Nephron progenitor cell (in vitro differentiated cells): ENCODE measurements at places on chromosomes 6 and 20.

- DNase-seq = no peak
Measured at GRCh38 chr6:133584823-133585222, 304.1 kb upstream of the TCF21 start.

GRCh38 chr6:37150314-37150713, 19.6 kb upstream of the PIM1 start:
- no peak for DNase-seq

GRCh38 chr20:19964289-19965265, 52.6 kb upstream of the NAA20 start:
- peak; percentile 7 for DNase-seq

- no peak for DNase-seq
Measured at GRCh38 chr20:33830371-33830770, 19.2 kb downstream of the CHMP4B start.

GRCh38 chr6:125050663-125051318, 88.6 kb downstream of the RNF217 start:
- peak; percentile 2 for DNase-seq

DNA sequence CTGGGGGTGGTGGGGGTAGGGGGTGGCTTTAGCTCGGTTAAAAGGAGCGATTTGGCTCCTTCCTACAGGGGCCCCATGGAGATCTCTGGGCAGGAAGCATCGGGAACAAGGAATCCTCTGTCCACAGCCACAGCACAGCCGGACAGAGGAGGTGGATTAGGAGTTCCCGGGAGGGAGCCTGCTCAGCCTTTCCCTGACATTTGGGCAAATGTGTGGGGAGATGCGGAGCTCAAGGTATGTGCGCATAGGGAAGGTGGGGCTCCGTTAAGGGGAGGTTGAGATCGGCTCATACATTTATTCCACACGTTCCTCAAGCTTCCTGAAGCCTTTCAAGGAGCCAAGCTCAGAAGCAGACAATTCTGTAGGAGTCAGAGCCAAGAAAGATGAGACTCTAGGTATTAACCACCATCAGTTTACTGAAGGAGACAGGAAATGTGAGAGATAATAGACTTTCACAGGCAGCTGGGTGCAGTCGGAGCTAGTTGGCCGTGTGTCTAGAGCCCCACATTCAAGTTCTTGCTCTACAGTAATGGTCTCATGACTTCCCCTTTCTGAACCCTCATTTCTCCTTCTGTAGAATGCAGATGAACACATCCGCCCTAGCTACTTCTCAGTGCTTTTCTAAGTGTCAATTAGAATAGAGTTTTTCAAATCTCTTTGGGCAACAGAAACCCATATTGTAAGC, 40.8 kb upstream of the EPB41L1 start:
- DNase-seq = no peak

DNA sequence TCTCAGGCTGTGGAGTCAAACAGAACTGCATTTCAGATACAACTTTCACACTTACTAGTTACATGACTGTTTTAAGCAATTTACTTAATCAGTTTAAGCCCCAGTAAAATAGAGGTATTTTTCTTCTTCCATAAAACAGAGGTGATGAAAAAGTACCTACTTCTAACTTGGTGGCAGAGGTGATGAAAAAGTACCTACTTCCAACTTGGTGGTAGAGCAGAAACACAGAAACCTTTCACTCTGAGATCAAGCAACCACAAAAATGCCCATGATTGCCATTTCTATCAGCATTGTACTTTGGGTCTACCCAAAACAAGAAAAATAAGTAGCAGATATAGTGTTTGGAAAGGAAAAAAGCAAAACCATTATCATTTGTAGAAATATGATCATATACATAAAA, 148.7 kb downstream of the OPRM1 start:
- no peak for DNase-seq

GRCh38 chr6:148516217-148516616, 173.6 kb downstream of the SASH1 start:
- no peak for DNase-seq

DNA sequence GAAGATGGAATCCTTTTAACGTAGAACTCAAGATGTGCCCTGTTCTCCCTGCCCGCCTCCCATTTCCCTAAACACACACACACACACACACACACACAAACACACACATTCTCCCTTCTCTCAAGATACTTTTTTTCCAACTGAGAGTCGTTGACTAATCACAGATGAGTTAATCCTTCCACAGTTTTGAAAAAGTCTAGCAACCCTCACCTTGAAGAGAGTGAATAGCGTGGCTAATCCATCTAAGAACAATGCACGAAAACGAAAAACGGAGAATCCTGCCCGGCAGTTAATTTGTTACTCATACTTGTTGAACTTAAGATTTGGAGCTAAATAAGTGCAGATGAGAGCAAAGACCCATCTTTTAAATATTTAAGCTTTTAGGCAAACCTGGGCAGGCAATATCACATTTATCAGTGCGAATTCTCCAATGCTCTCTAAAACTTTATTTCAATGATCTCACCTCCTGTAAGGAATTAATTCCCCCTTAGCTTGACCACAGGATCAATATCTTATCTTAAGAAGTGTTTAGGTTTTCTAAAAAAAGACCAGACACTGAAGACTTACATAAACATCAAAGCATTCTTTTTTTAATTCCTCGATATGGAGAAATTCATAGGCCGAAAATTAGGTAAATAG, 1.1 kb downstream of the AGPAT4 start:
- DNase-seq = no peak

DNA sequence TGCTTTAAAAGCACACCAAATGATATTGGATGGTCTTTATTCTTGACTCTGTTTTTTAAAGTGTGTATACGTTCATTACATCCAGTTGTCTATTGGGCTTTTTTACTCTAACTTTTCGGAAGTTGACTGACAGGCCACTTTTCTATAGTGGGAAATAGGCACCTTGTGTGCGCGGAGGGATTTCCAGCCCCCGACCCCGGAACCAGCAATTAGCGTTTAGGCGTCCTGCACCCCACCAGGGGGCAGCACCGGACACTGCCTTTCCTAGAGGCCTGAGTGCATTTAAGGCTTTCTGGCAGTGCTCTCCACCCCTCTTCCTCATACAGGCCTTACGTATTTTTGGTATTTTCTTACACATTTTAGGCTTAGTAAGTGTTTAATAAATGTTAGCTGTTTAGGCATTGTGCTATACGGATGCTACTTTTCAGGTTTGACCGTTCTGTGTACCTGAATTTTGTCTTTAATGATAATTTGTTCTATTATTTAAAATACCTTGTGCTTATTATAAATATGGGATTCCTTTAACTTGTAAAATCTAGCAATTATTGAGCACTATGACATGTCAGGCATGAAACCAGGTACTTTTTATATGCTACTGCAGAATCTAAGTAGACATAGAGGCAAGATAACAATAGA, 231.8 kb downstream of the BCKDHB start:
- peak; percentile 90 for DNase-seq

- no peak for DNase-seq
Measured at GRCh38 chr20:62549499-62550086, 73.8 kb upstream of the GATA5 start.

DNA sequence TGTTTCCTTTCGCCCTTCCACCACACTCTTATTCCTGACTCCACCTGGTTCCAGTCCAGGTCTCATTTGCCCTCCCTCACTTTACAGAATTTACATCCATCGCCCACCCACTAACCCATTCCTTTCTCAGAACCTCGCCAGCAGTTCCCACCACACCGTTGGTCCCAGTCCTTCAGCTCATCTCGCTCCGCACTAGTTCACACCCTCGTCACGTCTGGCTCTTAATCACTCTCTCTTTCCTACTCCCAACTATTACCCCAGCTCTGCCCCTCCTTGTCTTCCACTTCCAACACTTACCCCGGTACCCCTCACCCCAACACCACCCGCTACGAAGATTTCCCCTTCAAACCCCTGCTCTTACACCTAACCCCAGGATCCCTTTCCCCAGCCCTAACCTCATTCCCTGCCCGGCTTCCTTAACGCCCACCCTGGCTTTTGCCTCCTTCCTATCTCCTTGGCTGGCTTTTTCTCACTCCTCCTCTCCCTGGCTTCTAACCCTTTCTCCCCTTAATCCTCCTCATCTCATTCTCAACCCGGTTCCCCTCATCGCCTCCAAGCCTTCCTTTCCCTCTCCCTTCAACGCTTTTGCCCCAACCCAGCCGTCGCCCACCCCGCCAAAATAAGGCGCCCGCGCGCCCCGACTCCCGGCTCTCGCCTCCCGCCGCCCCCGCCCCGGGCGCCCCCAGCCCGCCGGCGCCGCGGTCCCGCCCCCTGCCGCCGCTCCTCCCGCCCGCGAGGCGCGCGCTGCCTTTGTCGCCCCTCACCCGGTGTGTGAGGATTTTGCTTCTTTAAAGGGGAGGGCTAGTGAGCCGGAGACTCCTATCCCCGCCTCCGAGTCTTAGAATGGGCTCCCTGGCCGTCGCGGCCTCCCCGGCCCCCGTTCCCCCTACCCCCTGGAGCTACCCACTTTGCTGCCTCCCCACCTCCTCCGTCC, 542 bp downstream of the USP49 start:
- DNase-seq = peak; percentile 79

DNA sequence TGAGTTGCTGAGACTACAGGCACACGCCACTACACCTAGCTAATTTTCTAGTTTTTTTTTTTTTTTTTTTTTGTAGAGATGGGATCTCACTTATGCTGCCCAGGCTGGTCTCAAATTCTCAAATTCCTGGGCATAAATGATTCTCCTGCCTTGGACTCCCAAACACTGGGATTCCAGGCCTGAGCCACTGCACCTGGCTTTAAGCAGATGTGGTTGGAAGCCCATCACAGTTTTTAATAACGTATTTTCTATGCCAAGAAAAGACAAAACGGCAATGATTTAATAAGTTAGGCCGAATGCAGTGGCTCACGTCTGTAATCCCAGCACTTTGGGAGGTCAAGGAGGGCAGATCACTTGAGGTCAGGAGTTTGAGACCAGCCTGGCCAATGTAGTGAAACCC, 456.6 kb downstream of the PRKN start:
- DNase-seq = no peak

DNA sequence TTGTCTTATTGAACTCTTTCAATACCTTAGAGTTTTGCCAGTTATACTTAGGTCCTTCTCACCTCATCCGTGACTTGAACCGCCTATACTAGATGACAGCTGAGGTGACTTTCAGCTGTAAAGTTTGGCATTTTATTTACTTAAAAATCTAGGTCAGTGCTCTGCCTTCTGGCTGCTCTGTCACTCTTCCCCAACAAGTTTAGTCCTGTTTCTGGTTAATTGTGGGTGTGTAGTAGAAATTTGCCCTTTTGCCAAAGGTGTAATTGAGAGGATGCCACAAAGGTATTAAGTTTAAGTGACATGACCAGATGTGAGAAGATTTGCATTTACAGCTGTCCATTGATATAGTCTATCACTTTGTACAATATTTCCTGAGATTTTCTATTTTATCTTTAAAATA, 106.2 kb downstream of the FARS2 start:
- DNase-seq = no peak

- no peak for DNase-seq
Measured at GRCh38 chr6:147222160-147222838, 18.1 kb downstream of the STXBP5 start.

DNA sequence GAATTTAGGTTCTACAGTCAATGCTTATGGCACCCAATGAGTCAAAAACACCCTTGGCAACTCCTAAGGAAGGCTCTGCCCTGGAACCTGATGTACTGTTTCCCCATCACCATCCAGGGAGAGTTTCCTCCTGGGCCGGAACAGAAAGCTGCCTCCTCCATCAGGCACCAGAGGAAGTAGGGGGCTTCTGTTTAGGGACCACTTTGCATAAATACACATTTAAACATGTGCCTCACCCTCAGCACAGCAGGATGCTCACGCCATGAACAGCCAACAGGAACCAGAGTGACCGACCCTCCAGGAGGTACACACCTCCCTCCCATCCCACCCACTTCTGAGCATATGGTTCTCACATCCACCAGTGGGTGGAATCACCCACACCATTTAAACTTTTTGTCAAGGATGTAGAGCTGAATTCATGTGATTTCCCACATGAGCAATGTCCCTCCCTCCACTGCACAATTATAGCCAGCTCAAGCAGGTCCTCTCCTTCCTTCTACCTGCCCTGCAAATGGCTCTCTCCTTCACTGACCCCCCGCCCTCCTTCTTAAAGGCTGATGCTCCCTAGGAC, 14.8 kb downstream of the DDRGK1 start:
- no peak for DNase-seq

- no peak for DNase-seq
Measured at GRCh38 chr20:63622096-63622495, 4.8 kb downstream of the GMEB2 start.

- no peak for DNase-seq
Measured at GRCh38 chr6:135066806-135067205, 12.2 kb upstream of the HBS1L start.

- DNase-seq = peak; percentile 59
Measured at GRCh38 chr20:34536798-34537394, 20.7 kb downstream of the DYNLRB1 start.

- DNase-seq = no peak
Measured at GRCh38 chr6:14379568-14379967, 262.0 kb downstream of the CD83 start.

- no peak for DNase-seq
Measured at GRCh38 chr6:75188221-75188925, 17.5 kb downstream of the COL12A1 start.

- DNase-seq = no peak
Measured at GRCh38 chr20:53085720-53086119, 113.6 kb downstream of the TSHZ2 start.

DNA sequence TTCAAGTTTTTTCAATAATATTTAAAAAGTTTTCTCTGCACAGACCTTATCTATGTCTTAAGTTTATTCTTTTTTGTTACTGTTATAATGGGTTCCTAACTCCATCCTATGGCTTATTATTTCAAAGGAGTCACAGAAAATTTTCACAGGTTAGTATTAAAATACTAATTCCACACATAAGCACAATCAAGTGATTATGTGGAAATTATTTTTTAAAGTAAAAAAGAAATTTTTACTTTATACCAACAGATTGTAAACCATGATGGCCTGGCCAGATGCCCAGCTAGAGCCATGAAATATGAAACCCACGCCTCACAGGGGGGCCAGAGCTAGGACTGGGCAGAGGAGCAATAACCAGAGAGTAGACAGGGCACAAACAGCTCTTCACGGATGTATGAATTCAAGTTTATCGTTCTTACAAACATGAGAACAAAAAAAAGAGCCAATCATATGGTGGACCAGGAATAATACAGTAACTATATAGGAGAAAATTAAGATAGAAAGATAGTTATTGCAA, 34.0 kb downstream of the NUDT3 start:
- DNase-seq = peak; percentile 7
